ENCODE measurements at places on chromosomes 12 and 14. TPM values are rescaled to one million over a fixed set of nuclear protein-coding genes. Genes with fewer than 3 reads are reported as not detected.

GRCh38 chr14:99887407-99887806 is 94.2 kb downstream of the EML1 start:
- DNase-seq, result no peak

DNA sequence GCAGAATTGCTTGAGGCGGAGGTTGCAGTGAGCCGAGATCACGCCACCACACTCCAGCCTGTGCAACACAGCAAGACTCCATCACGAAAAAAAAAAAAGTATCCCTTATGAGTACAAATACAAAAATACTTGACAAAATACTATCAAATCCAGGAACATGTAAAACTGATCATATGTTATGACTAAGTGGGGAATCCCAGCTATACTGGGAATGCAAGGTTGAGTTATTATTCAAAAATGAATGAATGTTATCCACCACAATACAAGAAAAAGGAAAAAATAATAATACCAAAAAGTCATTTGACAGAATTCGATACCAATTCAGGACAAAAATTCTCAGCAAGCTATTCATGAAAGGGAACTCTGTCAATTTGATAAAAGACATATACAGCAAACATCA is 32.6 kb downstream of the MOK start:
- no peak for DNase-seq

DNA sequence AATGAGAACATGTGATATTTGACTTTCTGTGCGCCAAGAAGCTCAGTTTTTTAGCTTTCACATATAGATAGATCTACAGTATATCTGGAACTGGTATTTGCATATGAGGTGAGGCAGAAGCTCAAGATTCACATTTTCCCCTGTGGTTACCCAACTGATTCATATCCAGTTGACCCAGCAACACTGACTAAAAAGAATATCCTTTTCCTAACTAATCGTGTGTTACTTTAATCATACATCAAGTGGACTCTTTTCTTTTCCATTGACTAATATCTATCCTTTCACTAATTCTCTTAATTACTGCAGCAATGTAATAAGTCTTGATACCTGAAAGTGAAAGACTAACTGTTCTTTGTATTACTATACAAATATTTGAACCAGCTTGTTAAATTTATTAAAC is 236.1 kb downstream of the AEBP2 start:
- no peak for DNase-seq

- DNase-seq, result peak; percentile 81
Measured at GRCh38 chr12:131621701-131622421, 89.0 kb upstream of the SFSWAP start.

DNA sequence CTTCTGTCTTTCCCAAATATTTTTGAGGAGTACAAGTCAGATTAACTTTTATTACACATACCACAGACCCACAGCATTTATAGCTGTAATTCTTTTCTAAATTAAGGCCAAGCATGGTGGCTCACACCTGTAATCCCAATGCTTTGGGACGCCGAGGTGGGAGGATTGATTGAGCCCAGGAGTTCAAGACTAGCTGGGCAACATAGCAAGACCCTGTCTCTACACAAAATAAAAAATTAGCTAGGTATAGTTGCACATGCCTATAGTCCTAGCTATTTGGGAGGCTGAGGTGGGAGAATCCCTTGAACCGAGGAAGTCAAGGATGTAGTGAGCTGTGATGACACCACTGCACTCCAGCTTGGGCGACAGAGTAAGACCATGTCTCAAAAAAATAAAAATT is 7.0 kb downstream of the DUSP16 start:
- no peak for DNase-seq

DNA sequence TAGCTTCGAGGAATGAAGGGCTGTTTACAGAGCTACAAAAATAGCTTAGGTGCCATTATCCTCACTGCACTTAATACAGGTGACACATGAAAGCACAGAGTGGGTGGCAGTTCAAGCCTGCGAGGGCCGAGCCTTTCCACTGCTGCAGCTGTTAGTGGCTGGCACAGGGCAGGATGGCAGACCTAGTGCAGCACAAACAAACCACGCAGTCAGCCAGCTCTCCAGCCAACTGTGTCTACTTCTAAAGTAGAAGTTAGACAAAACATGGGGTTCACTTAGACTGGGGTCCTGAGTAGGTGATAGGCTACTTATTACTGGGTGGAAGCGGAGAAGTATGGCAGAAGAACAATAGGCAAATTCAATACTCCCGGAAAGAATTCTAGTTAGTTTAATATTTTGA is 95.4 kb downstream of the DUSP16 start:
- no peak for DNase-seq

- no peak for DNase-seq
Measured at GRCh38 chr12:4448943-4449850, 3.6 kb upstream of the FGF6 start.

- DNase-seq, result no peak
Measured at GRCh38 chr14:51258788-51259187, 18.7 kb downstream of the TMX1 start.

KLHDC1 gene
- 0.35 TPM for total RNA-seq

All from endodermal cell (in vitro differentiated cells).